Activated CD4-positive, alpha-beta memory T cell treated with anti-CD3 and anti-CD28 coated beads for 36 hours (primary cell): ENCODE measurements at places on chromosomes 3 and 15.
A peak's percentile ranks its signal among the peaks of the same experiment; 100 is the strongest.

- no peak for DNase-seq
Observed at GRCh38 chr15:88746451-88746850, 56.8 kb upstream of the ACAN start.

GRCh38 chr3:47412842-47413520, 32.2 kb downstream of the PTPN23 start:
- DNase-seq, result no peak

DNA sequence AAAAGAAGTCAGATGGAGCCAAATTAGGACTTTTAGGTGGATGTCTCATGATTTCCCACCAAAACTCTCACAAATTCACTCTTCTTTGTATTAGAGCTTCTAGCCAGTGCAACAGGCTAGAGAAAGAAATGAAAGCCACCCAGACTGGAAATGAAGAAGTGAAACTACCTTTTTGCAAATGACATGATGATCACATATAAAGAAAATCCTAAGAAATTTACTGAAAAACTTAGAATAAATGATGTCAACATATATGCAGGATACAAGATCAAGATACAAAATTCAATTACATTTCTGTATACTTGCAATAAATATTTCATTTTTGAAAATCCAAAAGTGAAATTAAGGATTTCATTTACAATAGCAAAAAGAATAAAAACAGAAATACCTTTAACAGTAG, 110.8 kb downstream of the LRIG1 start:
- no peak for DNase-seq

DNA sequence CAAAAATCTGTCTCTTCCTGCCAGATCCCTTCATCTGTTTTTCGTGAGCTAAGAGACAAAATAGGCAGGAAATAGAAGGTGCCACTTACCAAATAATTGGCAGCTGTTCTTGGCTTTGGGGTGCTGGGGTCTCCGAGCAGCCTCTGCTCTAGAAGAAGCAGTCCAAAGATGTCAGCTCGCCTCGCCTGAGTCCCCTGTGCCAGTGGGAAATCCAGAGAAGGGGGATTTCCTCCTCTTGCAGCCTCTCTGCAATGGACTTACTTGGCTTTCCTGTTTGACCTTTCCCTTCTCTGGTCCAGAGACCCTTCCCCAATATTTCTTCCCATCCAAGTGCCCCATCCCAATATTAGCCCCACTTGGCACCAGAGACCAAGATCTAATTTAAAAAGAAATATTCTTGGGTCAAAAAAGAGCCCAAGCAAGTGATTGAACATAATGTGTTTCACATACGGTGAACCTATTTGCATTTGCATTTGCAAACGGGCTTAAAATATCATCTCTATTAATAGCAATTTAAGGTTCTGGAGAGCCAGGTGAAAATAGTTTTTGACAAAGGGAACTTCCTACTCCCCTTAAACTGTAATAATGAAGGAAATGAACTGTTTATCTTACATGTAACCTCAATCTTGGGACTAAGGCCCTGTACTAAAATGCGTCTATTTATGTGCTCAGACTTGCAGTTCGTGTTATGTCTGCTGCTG, 23.2 kb downstream of the CD86 start:
- no peak for DNase-seq

DNA sequence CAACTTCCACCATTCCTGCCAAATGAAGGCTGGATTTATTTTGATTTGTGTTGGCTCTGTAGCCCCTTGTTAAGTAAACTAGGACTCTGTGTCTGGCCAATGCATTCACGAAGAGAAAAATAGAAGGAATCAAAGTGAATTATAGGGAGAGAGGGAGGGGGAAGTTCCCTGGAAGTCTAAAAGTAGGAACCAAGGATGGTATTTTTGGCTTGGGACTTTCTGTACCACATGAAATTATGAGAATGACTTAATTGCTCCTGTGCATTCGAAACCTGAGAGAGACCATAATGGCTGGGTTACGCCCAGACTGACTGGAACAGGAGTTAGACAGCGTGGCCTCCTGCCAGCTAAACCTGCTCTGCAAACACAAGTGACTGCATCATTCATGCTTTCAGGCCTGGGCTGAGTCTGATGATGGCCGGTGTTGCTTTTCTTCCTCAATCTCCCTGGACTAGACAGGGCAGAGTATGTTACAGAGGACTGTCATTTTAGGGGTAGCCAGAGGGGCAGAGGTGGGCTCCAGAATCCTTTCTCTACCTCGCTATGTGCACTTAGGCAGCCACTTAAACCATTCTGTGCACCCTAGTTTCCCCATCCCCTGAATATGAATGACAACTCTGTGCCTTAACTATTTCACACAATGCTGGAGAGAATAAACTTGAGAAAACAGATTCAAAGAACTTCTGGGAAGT, 58.9 kb downstream of the MYO1E start:
- no peak for DNase-seq

DNA sequence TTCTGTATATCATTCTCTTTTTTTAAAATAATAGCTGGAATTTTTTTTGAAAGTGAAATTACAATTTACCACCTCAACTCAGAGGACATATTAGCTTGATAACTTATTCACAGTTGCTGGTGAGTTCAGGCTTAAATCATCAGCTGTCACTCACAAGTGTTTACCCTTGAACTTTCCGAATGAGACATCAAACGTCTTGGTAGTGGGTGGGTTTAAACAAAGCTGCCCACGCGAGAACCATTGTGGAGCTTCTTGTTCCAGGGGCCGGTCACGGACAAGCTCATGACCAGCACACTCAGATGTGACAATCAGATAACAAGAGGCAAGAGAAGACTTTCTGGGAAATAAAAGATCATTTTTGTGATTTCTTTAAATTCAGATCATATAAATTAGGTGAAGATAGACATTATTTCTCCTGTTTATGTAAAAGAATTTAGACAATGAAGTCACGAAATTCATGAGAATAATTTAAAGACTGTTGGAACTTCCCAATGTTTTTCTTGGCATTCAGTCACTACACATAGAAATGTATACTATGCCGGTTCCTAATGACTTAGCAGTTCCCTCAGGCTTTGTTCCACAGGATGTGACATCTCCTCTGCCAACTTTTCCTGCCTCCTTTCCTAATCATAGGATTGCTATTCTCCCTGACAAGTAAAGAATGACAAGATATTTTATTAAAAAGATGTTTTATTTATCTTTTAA, 29.3 kb downstream of the BTD start:
- no peak for DNase-seq

GRCh38 chr15:55108448-55108847, 88.3 kb downstream of the RSL24D1 start:
- no peak for DNase-seq

GRCh38 chr3:38125305-38126120, 11.4 kb downstream of the ACAA1 start:
- DNase-seq, result no peak

DNA sequence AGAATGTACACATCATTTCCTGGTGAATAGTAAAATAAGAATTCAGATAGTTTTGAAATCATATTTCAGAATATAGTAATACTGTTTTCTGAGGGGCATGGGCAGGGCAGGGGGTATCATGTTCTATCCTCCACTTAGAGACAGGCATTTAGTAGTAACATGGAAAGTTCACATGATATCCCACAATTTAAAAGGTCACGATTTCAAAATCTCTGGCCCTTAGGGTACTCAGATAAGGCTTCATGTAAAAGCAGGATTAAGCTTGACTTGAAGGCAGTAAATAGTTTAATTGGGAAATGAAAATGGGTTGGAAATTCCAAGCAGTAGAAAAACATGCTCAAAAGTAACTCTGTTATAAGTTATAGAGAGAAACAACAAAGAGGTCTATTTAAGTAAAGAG, 353.2 kb upstream of the AGTR1 start:
- no peak for DNase-seq

DNA sequence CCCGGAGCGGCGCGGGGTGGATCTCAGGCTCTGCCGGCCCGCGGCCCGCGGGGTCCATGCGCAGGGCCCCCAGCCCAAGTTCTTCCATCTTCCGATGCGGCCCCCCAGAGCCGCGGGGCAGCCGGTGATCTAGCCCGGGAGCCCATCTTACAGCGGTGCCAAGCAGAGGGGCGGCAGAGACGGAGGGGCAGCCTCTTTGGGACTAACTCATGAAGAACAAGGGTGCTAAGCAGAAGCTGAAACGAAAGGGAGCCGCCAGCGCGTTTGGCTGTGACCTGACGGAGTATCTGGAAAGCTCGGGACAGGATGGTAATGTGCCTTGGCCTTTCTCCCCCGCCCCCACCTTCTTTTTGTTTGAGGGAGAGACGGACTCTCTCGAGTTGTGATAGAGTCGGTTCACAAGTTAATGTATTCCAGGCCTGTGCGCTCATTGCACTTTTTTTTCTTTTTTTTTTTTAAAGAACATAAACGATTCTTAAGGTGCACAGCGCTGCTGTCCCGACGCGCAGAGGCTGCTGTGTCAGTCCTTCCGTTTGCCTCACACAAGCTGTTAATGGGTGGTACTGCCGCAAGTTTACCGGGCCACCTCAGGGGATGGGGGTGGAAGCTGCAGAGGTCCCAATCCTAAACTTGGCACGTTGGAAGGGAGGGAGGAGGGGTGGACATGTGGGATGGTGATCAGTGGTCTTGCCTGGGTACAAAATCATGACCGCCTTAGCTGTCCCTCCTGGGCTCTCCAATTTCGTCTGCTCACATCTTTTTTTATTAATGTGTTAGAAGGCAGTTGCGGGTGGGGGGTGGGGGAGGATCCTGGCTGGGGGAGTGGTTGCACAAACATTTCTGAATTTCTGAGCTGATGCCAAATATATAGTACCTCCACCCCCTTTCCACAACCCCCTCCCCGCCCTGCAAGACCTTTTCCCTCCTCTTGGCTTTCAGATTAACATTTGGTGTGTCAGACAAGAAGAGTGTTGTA, 801 bp downstream of the ARHGAP31 start:
- DNase-seq, result peak; percentile 72
